ENCODE measurements at places on chromosomes 7 and 10. TPM values are rescaled to one million over a fixed set of nuclear protein-coding genes. Genes with fewer than 3 reads are reported as not detected.

C7orf33 gene
- total RNA-seq, result not detected

ZNF736 gene
- 3.4 TPM for total RNA-seq

TSC22D4 gene
- total RNA-seq, result 50.3 TPM

CYP3A4 gene
- not detected for total RNA-seq

C10orf90 gene
- total RNA-seq, result not detected

SYT15B gene
- 0.62 TPM for total RNA-seq

EGR2 gene
- total RNA-seq, result 1.0 TPM

ASIC3 gene
- total RNA-seq, result 5.5 TPM

CUBN gene
- total RNA-seq, result 0.92 TPM

MYPN gene
- 112 TPM for total RNA-seq

NAT16 gene
- not detected for total RNA-seq

TDRD1 gene
- 4.0 TPM for total RNA-seq

BAIAP2L1 gene
- total RNA-seq, result 1.6 TPM

PNLIPRP3 gene
- total RNA-seq, result not detected

POU6F2 gene
- total RNA-seq, result 0.24 TPM

LEP gene
- 2.7 TPM for total RNA-seq

LRRC17 gene
- total RNA-seq, result 2.1 TPM

LRRC18 gene
- total RNA-seq, result not detected

TAS2R5 gene
- total RNA-seq, result 0.27 TPM

ZDHHC6 gene
- 19.5 TPM for total RNA-seq

LRIT1 gene
- not detected for total RNA-seq

SPOCK2 gene
- total RNA-seq, result 10.4 TPM

SORBS1 gene
- total RNA-seq, result 666 TPM

All from Right ventricle myocardium inferior (tissue), 1 donor.